ENCODE measurements at places on chromosomes 3 and 15.

GRCh38 chr3:111352585-111352984, 189.4 kb upstream of the CD96 start:
- no peak for DNase-seq

GRCh38 chr15:74134387-74135027, 4.1 kb downstream of the ISLR2 start:
- peak; percentile 27 for DNase-seq

DNA sequence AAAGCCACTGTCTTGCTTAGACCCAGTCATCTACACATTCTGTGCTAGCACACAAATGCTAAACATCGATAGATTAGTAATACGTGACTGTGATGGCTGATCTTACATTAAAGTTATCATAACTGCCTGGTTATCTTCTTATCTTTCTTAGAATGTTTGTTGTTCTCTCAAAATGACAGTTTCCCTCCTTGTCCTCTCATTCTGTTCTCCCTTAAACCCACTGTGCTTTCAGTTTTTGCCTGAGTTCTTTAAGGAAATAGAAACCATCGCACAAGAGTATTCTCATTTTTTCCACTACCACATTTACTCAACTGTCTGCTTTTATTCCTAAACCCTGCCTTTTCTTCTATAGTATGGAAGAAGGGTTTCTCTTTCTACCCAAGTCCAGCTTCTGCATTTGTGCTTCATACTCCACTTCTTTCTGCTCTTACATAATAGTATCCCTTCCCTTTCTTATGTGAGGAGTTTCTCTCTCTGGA, 17.1 kb downstream of the STX19 start:
- DNase-seq = peak; percentile 86

GRCh38 chr3:17740721-17741141, 1.7 kb downstream of the TBC1D5 start:
- DNase-seq = no peak

DNA sequence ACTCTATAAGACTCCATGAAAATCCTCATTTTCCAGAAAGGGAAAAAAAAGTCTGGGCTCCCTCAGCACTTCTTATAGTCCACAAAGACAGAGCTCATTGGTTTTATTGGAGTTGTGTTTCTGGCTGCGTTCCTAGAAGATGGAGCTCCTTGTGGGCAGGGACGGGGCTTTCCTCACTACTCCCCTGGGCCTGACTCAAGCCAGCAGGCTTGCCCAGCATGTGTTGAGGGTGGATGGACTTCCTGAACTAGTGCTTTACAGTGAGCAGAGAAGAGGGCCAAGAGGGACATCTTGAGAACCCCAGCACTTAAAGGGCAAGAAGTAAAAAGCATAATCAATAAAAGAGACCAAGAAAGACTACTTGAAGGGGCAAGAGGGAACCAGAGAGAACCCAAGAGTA, 43.2 kb upstream of the EPHB1 start:
- DNase-seq = no peak

DNA sequence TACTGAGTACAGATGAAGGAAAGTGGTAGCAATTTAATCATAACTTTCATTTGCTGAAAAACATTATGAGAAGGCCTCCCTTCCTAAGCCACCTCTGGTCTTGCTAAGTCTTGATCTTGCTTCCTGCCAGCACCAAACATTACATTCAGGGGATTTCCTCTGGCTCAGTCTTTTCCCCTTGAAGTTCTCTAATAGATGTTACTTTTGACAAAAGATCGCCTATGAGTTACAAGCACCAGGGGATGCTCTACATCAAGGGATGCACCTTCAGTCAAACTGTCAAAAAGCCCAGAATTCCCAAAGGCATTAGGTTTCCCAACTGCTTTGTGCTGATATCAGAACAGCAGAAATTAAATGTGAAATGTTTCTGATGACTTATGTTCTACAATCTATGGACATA, 47.3 kb downstream of the AQP9 start:
- DNase-seq = no peak

- no peak for DNase-seq
Measured at GRCh38 chr3:194245474-194245873, 105.7 kb downstream of the CPN2 start.

- DNase-seq = peak; percentile 95
Measured at GRCh38 chr3:13011573-13012220, 61.5 kb downstream of the IQSEC1 start.

DNA sequence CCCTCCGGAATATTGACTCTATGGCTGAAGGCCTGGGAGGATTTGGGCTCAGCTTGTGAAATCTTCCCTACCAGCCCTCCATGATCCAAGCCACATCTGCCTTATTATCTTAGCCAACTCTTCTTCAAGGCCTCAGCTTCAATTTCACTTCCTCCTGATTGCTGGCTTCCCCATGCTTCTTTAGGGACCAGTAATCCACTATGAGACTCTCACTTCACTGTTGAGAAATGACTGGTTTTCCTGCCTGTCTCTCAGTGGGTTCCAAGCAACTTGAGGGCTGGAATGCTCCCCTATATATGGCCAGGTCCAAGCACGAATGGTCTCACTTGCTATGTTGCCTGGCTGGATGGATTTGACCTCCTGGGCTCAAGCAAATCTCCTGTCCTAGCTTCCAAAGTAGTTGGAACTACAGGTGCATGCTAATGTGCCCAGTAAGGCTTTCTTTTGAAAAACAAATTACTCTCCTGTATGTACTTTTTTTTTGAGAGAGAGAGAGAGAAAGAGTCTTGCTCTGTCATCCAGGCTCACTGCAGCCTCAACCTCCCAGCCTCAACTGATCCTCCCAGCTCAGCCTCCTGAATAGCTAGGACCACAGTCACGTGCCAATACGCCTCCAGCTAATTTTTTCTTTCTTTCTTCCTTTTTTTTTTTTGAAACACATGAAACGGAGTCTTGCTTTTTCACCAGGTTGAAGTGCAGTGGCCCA, 7.9 kb upstream of the PIK3CB start:
- DNase-seq = no peak

- DNase-seq = no peak
Measured at GRCh38 chr3:188482929-188483328, 329.0 kb downstream of the LPP start.

DNA sequence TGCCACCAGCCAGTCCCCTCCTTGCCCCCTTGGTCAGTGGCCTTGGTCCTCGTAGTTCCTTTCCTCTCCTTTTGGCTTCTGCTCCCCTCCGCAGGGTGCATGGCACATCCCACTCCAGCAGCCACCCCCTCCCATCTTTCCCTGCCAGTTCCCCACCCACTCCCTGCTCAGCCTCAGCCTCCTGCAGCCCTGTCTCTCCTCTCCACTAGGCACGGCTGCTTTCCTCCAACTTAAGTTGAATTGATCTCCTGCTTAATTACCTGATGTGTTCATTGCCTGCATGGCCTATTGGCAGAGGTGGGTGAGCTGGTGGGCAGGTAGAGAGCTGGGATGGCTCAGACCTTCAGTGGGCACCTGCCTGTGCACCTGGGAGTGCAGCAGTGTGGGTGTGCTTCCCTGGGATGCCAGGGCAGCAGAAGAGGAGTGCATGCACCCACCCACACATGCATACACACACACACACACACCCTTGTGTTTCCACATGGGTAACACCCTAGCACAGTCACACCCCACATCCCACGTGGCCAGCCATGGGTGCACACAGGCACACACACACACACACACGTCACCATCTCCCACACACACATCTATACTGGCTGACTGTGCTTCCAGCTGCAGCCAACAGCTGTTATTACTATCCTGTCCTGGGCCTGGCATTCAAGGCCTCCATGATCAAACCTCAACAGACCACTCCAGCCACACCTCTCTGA, 30.9 kb downstream of the C3orf18 start:
- no peak for DNase-seq

DNA sequence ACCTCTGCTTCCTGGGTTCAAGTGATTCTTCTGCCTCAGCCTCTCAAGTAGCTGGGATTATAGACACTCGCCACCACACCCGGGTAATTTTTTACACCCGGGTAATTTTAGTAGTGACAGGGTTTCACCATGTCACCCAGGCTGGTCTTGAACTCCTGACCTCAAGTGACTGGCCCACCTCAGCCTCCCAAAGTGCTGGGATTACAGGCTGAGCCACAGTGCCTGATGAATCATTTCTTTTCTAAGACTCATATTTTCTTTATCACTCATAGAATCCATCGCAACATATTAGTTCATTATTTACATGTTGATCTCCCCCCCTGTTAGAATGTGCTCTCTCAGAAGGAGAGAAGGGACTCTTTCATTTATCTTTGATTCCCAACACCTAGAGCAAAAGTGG, 109.5 kb upstream of the PTPRG start:
- no peak for DNase-seq

DNA sequence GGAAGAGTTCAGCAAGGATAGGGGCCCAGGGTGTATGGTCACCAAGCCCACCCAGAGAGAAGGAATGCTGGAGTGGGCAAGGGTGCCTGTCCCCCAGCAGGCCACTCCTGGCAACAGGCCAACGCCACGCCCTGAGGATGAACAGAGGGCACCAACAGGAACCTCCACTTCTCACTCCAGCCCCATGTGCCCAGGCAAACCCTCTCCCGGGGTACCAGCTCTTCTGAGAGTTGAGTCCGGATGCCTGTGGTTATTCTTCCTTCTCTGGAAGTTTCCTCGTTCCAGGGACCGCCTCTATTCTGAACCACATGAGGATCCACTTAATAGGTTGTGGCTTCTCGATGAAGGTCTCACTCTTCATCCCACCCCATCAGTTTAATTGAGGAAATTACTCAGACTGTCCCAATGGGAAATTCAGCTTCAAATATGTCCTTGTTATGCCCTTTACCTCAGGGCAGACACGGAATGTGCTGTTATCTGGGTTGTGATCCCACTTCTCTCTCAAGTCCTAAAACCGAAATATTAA, 114.3 kb downstream of the LIPC start:
- no peak for DNase-seq

DNA sequence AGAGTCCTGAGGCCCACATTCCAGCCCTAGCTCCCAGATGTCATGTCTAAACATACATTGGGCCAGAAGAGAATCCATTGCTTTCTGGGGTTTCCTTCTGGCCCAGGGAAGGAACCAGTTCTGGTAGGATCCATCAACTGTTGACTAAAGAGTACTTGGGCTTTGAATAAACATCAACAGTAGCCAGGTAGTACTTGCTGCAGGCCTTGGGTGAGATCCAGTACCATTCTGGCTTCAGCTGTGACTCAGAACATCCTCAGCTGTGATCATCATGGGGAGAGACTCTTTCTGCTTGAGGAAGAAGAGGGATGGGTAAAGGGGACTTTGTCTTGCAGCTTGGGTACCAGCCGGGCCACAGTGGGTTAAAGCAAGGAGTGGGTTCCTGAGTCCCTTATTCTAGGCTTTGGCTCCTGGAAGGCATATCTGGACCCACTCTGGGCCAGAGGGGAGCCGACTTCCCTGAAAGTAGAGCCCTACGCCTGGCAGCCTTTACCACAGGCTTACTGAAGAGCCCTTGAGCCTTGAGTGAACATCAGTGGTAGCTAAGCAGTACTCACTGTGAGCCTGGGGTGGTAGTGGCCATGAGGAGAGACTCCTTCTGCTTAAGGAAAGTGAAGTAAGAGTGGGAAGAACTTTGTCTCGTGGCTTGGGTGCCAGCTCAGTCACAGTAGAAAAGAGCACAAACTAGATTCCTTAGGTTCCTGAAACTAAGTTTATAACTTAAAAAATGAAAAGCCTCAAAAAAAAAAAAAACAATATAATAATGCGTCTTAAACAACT, 128.3 kb downstream of the GOLIM4 start:
- DNase-seq = no peak

DNA sequence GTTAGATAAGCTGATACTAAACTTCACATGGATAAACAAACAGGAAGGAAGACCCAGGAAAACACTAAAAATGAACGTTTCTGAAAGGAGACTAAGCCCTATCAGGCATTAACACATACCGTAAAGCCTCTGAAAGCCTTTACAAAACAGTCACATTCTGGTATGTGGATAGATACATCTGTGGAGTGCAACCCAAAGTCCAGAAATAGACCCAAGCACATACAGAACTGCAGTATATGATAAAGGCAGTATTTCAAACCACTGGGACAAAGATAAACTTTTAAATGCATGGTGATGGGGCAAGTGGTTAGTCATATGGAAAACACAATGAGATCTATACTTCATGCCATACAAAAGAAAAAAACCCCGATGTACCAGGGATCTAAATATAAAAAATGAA, 26.0 kb downstream of the DCBLD2 start:
- DNase-seq = no peak

GRCh38 chr3:171600030-171600429, 139.8 kb upstream of the TNIK start:
- DNase-seq = no peak

GRCh38 chr3:61610316-61610715, 48.9 kb downstream of the PTPRG start:
- no peak for DNase-seq

- peak; percentile 20 for DNase-seq
Measured at GRCh38 chr15:78425643-78426042, 12.4 kb upstream of the IREB2 start.

- no peak for DNase-seq
Measured at GRCh38 chr3:52570076-52570475, 33.7 kb downstream of the UQCC5 start.

DNA sequence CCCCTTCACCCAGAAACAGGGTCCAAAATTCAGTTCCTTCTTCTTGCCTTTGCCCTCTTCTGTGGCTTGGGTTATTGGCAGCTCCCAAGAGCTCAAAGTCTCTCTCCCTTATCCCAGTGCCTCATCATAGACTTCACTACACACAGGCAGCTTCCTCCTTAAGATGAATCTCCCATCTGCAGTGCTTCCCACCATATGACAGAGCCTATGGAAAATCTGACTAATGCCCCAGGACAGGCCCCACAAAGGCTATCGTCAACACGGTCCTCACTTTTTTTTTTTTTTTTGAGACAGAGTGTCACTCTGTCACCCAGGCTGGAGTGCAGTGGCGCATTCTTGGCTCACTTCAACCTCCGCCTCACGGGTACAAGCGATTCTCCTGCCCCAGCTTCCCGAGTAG, 194.1 kb downstream of the MEX3B start:
- no peak for DNase-seq

DNA sequence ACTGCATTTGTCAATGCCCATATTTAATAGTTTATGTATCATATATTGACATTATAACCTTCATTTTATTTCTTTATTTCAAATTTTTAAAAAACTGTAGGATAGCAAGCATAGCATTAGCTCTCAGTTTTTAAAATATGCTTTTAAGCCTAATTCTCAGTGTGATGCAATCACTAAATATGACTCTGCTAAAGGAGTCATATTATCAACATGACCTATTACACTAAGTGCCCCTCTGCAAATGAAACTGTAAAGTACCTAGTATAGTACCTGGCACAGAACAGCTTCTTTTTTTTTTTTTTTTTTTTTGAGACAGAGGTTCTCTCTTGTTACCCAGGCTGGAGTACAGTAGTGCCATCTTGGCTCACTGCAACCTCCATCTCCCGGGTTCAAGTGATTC, 179.4 kb upstream of the CGNL1 start:
- DNase-seq = no peak

DNA sequence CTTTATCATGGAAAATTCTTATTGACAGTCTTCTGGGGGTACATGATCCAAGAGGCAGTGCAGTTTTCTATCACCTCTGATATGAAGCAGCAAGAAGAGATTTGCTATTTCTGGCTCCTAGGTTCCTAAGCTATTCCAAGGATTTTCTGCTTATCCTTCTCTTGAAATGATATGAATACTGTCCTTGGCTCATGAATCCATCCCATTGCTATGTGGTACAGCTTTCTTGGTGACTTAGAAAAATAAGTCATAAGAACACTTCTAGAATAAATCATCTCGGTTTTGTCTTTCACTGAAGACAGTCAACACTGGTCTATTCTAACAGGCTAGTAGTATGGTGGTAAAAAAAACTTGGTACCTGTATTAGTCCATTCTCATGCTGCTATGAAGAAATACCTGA, 333.6 kb upstream of the RASGRP1 start:
- DNase-seq = no peak

Data from activated CD4-positive, alpha-beta T cell treated with anti-CD3 and anti-CD28 coated beads, Interleukin-2, amount 50 U/mL, for 16 hours (primary cell).